ENCODE measurements at places on chromosomes 7 and 10. TPM values are rescaled to one million over a fixed set of nuclear protein-coding genes. Genes with fewer than 3 reads are reported as not detected.

- peak; percentile 91 for DNase-seq
- H3K36me3 ChIP-seq = no peaks in the 10 kb centered on the region
- H3K4me3 ChIP-seq = peak overlapping the region; percentile 42
- no peak overlapping the region for H3K27ac ChIP-seq
- peaks cover 9% of the 10 kb centered on the region for H3K4me1 ChIP-seq
- H3K27me3 ChIP-seq = no peaks in the 10 kb centered on the region
Measured at GRCh38 chr7:149414745-149415390, 46.0 kb downstream of the ZNF777 start.

DNA sequence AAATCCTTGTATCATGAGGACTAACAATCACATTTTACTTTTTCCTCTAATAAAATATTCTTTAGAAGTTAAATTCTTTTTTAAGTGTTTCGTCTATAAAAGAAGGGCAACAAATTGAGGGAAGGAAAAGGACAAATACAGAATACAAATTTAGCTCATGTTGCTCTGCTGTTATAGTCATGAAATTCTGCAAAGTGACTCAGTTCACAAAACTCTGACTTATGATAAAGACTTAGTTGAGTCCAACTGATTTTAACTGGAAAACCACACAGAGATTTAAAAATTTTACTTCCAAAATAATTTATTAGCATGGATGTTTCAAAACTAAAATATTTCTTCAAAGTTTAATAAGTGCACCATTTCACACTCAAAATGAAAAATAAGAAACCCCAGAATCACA lies 75.0 kb upstream of the GPR22 start:
- no peaks in the 10 kb centered on the region for H3K4me1 ChIP-seq
- no peak for DNase-seq
- H3K27ac ChIP-seq = no peak overlapping the region
- no peaks in the 10 kb centered on the region for H3K27me3 ChIP-seq
- no peak overlapping the region for H3K4me3 ChIP-seq
- no peaks in the 10 kb centered on the region for H3K36me3 ChIP-seq

GRCh38 chr10:13867822-13868221 lies 281.1 kb downstream of the PRPF18 start:
- H3K27ac ChIP-seq = no peak overlapping the region
- no peaks in the 10 kb centered on the region for H3K27me3 ChIP-seq
- H3K4me1 ChIP-seq = peaks cover 11% of the 10 kb centered on the region
- no peaks in the 10 kb centered on the region for H3K36me3 ChIP-seq
- H3K4me3 ChIP-seq = no peak overlapping the region
- DNase-seq = no peak

CTAGE8 gene
- 1.5 TPM for total RNA-seq

- no peaks in the 10 kb centered on the region for H3K36me3 ChIP-seq
- peaks cover 29% of the 10 kb centered on the region for H3K4me1 ChIP-seq
Measured at GRCh38 chr7:42831718-42832522, 80.0 kb downstream of the C7orf25 start.

GRCh38 chr7:134587750-134588149 lies 38.8 kb downstream of the AKR1B15 start:
- H3K36me3 ChIP-seq = no peaks in the 10 kb centered on the region
- DNase-seq = no peak
- no peaks in the 10 kb centered on the region for H3K27me3 ChIP-seq
- no peak overlapping the region for H3K27ac ChIP-seq

DNA sequence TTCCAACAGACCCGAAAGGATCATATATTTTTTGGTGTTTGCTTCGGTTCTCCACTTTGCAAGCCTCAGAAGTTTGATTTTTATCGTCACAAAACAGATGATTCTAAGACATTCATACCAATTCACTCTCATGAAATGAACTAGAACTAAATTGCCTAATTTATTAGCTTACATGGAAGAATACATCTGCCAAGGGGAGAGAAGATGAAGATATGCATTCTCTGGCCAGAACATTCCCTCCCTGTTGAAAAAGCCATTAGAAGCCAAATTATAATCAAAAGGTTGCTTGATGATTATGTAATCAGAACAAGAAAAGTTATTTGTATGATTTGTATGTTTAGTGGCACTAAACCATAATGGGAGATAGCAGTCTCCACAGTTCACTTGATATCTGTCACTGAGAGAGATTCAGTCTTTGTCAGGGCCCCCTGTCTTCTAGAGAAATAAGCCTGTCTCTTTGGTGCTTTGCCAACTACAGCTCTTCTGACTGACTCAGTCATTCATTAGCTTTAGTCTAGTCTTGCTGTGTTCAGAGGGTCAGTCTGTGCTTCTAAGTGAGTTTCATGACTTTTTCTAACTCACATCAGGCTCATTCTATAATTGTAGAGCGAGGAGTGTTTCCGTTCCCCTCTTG lies 95.3 kb upstream of the GNAI1 start:
- no peaks in the 10 kb centered on the region for H3K36me3 ChIP-seq
- no peaks in the 10 kb centered on the region for H3K27me3 ChIP-seq
- H3K4me3 ChIP-seq = no peak overlapping the region

SPAM1 gene
- not detected for total RNA-seq

DNA sequence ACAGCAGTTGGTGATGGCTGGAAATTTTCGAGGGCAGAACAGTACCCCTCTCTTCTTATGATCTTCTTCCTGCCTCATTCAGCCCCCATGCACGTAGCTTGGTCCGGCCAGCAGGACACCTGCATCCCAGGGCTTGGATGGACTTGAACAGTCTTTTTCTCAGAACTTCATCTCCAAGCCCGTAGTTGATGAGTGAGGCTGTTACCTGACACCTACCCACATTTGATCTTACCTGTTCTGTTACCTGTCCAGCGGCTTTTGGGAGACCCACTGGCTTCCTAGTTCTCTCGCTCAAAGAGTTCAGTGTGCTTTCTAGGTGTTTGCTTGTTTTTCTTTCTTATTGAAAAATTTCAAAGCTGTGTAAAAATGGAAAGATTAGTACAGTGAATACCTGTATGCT lies 212.2 kb downstream of the CUX1 start:
- H3K36me3 ChIP-seq = peaks cover 34% of the 10 kb centered on the region
- H3K27me3 ChIP-seq = no peaks in the 10 kb centered on the region
- H3K4me3 ChIP-seq = no peak overlapping the region
- no peak for DNase-seq
- H3K27ac ChIP-seq = no peak overlapping the region

IGF2BP3 gene
- total RNA-seq = 1.7 TPM

- DNase-seq = no peak
- H3K27me3 ChIP-seq = no peaks in the 10 kb centered on the region
- no peaks in the 10 kb centered on the region for H3K4me1 ChIP-seq
- H3K4me3 ChIP-seq = no peak overlapping the region
- no peaks in the 10 kb centered on the region for H3K36me3 ChIP-seq
Measured at GRCh38 chr7:38886265-38886664, 22.7 kb downstream of the VPS41 start.

DNA sequence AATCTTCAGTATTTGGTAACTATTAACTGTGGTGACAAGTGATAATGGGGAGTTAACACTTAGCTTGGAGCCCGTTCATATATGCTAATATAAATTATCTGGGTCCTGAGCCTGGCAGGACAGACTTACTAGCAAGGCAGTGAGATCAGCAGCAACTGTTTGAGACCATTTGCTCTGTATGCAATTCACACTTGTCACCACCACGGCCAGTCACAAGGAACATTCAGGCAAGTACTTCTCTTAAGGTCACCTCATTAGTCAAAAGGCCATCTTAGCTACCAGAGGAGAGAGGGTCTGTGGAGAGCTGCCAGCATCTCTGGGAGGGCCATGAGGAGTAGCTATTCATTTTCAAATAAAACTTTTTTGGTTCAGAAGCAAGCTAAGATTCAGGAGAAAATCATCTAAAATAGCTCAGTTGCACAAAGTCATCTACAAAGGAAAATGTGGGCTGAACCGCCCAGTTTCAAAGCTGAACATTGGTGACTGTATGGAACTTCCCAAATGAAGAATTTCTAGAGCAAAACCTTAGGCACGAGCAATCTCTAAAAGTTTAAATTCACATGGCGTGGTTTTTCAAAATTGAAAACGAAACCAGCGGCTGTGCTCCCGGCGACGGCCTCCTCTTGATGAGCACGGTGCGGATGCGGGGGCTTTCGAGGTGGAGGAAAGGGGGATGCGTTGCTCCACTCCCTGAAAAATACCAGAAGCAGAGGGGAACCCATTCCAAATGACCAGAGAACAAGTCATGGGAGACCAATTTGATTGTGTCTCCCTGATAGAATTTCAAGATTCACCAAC lies 233.5 kb upstream of the MGMT start:
- no peak for DNase-seq
- no peaks in the 10 kb centered on the region for H3K36me3 ChIP-seq
- no peaks in the 10 kb centered on the region for H3K4me1 ChIP-seq
- H3K27ac ChIP-seq = no peak overlapping the region
- H3K27me3 ChIP-seq = no peaks in the 10 kb centered on the region
- H3K4me3 ChIP-seq = no peak overlapping the region

- no peak overlapping the region for H3K27ac ChIP-seq
- DNase-seq = no peak
- no peaks in the 10 kb centered on the region for H3K36me3 ChIP-seq
- no peaks in the 10 kb centered on the region for H3K27me3 ChIP-seq
Measured at GRCh38 chr10:34454590-34455261, 360.4 kb downstream of the PARD3 start.

DNA sequence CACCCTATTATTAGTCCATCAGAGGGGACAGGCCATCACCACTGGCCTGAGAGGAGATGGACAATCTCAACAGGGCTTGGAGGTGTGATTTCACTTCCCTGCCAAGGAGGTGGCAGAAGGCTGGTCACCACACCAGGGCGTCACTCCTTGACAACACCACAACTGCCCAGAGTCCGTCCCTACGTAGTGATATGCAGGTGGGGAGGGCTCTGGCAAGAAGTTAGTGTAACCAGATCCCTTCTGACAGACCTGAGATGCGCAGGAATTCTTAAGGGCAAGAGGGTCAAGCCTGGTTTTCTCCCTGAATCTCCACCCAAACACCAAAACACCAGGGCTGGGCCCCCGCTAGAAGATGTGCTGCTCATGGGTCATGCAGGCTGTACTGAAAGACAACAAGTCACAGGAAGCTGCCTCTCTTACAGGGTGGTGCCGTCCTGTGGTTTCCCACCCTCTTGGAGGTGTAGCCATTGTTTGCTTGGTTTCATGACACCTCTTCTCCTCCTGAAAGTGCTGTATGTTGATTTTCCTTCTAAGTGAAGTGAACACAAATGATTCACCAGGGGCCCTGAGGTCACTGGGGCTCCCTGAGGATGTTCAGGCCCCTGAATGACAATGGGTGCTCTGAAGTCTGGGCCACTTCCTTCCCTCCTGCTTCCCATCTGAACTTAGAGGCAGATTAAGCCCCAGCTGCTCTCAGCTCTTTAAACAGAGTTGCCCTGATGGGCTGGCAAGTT lies 27.1 kb downstream of the ATXN7L1 start:
- H3K27ac ChIP-seq = no peak overlapping the region
- no peak for DNase-seq
- no peak overlapping the region for H3K4me3 ChIP-seq
- H3K4me1 ChIP-seq = peaks cover 53% of the 10 kb centered on the region
- no peaks in the 10 kb centered on the region for H3K36me3 ChIP-seq

GRCh38 chr10:112746329-112746728 lies 203.7 kb upstream of the TCF7L2 start:
- DNase-seq = no peak
- H3K36me3 ChIP-seq = no peaks in the 10 kb centered on the region
- H3K27ac ChIP-seq = no peak overlapping the region
- no peaks in the 10 kb centered on the region for H3K4me1 ChIP-seq

- peaks cover 21% of the 10 kb centered on the region for H3K4me1 ChIP-seq
- no peaks in the 10 kb centered on the region for H3K36me3 ChIP-seq
- H3K4me3 ChIP-seq = peak overlapping the region; percentile 89
- H3K27ac ChIP-seq = peak overlapping the region; percentile 95
Measured at GRCh38 chr10:92572362-92573090, 1.4 kb downstream of the IDE start.

DNA sequence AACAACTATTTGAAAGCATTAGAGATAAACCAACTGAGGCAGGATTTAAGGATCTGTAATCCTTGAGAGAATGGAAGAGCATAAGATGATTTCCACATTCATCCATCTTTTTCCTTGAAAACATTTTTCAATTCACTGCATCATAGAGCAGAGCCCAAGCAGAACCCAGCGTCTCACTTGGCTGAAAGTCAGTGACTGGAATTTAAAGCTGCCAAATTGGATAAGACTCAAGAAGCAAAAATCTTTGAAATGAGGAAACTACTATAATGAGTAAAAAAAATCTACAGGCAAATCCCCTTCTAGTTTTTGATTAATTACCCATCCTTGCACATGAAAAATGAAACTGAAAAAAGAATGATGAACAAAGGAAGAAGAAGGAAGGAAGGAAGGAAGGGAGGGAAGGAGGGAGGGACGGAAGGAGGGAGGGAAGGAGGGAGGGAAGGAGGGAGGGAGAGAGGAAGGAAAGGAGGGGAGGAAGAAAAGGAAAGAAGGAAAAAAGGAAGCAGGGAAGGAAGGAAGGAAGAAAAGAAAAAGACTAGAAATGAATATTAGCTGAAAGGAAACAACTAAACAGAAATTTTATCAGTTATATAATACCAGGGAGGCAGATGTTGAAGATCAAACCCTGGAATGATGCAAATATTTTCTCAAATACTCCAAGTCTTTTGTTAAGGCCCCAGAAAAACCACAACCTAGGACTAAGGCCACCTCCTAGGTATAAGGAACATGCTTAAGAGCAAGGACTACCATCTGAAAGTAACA lies 336.3 kb upstream of the MAGI2 start:
- no peaks in the 10 kb centered on the region for H3K27me3 ChIP-seq
- no peaks in the 10 kb centered on the region for H3K4me1 ChIP-seq
- H3K36me3 ChIP-seq = no peaks in the 10 kb centered on the region
- DNase-seq = no peak
- no peak overlapping the region for H3K27ac ChIP-seq

DNA sequence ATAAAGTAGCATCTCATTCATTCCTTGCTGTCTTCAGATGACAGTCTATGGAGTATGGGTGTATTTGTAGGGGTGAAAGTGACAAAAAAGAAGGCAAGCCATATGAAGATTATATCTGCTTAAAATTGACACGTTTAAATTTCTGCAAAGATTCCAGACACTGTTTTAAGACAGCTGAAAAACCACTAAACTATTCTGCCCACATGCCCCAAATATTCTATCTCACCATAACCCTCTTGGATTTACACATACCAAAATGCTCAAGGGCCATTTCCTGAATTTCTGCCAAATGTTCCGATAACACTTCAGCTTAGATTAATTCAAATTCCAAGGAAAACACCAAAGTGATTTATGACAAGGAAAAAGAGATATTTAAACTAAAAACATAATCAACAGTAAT lies 99.9 kb upstream of the IL6 start:
- no peaks in the 10 kb centered on the region for H3K27me3 ChIP-seq
- H3K4me1 ChIP-seq = peaks cover 6% of the 10 kb centered on the region
- no peaks in the 10 kb centered on the region for H3K36me3 ChIP-seq
- H3K27ac ChIP-seq = no peak overlapping the region
- H3K4me3 ChIP-seq = no peak overlapping the region
- DNase-seq = no peak

IL6 gene
- total RNA-seq = 51.4 TPM

GRCh38 chr10:113576852-113577251 lies 24.0 kb downstream of the HABP2 start:
- no peaks in the 10 kb centered on the region for H3K27me3 ChIP-seq
- H3K27ac ChIP-seq = no peak overlapping the region
- no peak for DNase-seq
- H3K4me1 ChIP-seq = no peaks in the 10 kb centered on the region
- no peak overlapping the region for H3K4me3 ChIP-seq

All from esophagus muscularis mucosa (tissue), 4 donors.